ENCODE measurements at places on chromosomes 7 and 10. TPM values are rescaled to one million over a fixed set of nuclear protein-coding genes. Genes with fewer than 3 reads are reported as not detected.
A peak's percentile ranks its signal among the peaks of the same experiment; 100 is the strongest.

Gene CYP3A5
- 0.50 TPM for total RNA-seq

Gene HYAL4
- total RNA-seq = not detected

Gene GOLGA7B
- not detected for total RNA-seq

Gene CHST12
- total RNA-seq = 29.0 TPM

Gene SEMA4G
- 1.6 TPM for total RNA-seq

Gene PAOX
- total RNA-seq = 4.2 TPM

Gene CALML3
- total RNA-seq = not detected

Gene PALD1
- not detected for total RNA-seq

Gene PWWP2B
- total RNA-seq = 5.2 TPM

Gene GIMAP4
- total RNA-seq = not detected

Gene GRID2IP
- total RNA-seq = not detected

DNA sequence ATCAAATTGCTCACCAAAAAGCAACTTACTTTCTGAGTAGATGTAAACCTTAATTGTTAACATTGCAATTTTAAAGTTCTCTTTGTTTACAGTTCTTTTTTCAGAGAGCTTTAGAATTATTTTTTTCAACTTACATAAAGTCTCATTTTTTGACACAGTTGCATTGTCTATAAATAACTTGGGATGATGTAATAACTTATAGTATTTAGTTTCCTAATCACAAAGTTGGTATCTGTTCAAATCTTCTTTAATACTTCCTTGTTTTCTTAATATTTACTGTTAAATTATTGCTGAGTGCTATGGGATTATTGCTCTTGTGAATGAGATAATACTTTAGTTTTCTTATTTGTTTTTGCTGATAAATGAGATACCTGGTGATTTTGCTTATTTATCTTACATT lies 18.9 kb upstream of the SUV39H2 start:
- peaks cover 6% of the 10 kb centered on the region for H3K36me3 ChIP-seq
- no peaks in the 10 kb centered on the region for H3K4me1 ChIP-seq
- no peaks in the 10 kb centered on the region for H3K27me3 ChIP-seq
- no peak overlapping the region for H3K4me3 ChIP-seq

DNA sequence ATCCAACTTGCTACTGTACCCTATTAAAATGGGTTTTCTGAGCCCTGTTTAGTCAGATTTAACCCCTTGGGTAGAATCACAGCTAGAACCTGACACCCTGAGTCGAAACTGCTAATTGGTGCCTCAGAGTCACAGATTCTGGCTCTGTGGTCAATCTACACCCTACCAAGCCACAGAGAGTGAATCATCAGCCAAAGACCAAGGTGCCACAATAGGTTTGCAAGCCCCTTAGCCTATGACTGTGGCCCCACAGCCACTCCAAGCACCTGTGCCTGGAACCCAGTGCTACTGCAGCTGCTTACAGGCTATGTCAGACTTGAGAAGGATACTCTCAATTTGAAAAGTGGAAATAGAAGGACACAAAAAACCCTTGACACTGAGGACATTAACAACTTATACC lies 202.8 kb upstream of the KCND2 start:
- H3K27ac ChIP-seq = no peak overlapping the region
- peaks cover 5% of the 10 kb centered on the region for H3K27me3 ChIP-seq
- no peaks in the 10 kb centered on the region for H3K36me3 ChIP-seq

DNA sequence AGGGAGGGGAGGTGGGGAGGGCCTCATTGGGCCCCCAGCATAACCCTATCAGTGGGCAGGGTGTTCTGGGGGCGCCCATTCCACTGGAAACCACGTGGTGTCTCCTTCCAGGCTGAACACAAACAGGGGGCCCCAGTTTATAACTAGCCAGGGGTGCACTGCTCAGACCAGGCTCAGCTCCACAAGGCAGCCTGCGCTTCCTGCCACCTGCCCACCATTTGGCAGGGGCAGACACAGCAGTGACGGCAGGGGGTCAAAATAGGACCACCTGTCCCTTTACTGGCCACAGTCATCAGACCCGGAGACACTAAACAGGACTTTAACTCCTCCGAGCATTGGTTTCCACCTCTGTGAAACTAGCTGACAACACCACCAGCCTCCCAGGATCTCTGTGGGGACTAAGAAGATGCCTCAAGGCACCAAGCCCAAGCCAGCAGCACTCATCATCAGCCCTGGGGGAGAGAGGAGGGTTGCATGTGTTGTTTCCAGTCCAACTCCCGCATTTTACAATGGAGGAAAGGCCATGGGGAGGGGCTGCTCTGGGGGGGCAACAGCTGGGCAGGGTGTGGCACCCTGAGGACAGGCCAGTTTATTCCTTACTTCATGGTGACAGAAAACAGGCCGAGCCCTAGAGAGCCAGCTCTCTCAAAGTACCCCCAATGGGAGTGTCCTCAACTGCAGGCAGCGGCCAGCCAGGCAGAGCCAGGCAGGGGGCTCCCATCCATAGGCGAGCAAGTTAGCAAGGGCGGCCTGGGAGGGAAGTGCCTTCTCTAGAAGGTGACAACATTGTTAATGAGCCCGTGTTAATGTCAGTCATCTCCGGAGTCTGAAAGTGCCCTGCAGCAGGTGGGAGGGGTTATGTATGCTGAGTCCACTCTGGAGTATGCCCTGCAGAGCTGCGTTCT lies 127.6 kb downstream of the TNS3 start:
- peaks cover under 1% of the 10 kb centered on the region for H3K27me3 ChIP-seq
- H3K36me3 ChIP-seq = peaks cover 13% of the 10 kb centered on the region
- DNase-seq = peak; percentile 38
- H3K4me3 ChIP-seq = peak overlapping the region; percentile 78
- peaks cover 100% of the 10 kb centered on the region for H3K4me1 ChIP-seq

- no peak overlapping the region for H3K27ac ChIP-seq
- no peaks in the 10 kb centered on the region for H3K27me3 ChIP-seq
- H3K4me1 ChIP-seq = no peaks in the 10 kb centered on the region
- DNase-seq = no peak
These were observed 1071.8 kb downstream of the DNAJB9 start for GRCh38 chr7:109641445-109641844.

GRCh38 chr10:17771017-17771416 lies 19.0 kb downstream of the TMEM236 start:
- no peak overlapping the region for H3K27ac ChIP-seq
- H3K36me3 ChIP-seq = peaks cover 6% of the 10 kb centered on the region
- peaks cover 14% of the 10 kb centered on the region for H3K4me1 ChIP-seq

DNA sequence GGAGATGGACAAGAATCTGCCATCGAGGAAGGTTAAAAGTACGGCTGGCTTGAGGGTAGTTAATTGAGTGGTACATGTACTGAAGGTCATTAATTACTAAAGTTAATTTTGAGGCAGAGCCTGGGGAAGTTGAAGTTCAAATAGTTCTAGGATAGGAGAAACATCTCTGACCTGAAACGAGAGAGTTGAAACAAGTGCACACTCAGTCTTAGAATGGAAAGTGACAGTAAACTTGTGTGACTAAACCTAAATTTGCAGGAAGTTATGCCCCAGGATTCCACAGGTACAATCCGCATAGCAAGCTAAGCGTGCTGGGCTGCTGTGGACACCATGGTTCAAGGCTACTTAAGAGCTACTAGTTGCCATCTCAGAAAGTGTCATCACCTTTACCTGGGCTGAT lies 209.9 kb downstream of the CHCHD3 start:
- no peak overlapping the region for H3K4me3 ChIP-seq
- DNase-seq = no peak
- peaks cover 13% of the 10 kb centered on the region for H3K4me1 ChIP-seq
- H3K27ac ChIP-seq = no peak overlapping the region
- H3K36me3 ChIP-seq = no peaks in the 10 kb centered on the region
- H3K27me3 ChIP-seq = no peaks in the 10 kb centered on the region

DNA sequence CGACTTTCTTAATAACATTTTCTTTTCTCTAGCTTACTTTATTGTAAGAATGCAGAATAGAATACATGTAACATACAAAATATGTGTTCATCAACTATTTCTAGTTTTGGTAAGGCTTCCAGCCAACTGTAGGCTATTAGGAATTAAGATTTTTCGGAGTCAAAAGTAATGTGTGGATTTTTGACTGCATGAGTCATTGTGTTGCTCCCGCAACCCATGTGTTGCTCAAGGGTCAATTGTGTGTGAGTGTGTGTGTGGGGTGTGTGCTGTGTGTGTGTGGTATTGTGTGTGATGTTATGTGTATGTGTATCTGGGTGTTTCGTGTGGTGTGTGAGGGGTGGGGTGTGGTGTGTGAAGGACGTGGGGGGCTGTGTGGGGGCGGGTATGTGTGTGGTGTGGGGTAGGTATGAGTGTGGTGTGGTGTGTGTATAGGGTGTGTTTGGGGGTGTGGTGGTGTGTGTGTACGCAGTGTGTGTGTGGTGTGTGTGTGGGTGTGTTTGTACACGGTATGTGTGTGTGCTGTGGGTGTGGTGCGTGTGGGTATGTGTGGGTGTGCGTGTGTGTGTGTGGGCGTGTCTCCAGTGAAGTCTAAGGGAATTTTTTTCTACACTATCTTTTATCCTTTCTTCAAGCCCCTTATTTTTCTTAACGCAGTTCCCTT lies 60.5 kb downstream of the RSU1 start:
- DNase-seq = peak; percentile 46
- peak overlapping the region; percentile 74 for H3K27ac ChIP-seq
- H3K4me3 ChIP-seq = no peak overlapping the region
- no peaks in the 10 kb centered on the region for H3K27me3 ChIP-seq
- H3K4me1 ChIP-seq = peaks cover 13% of the 10 kb centered on the region
